ENCODE measurements at places on chromosomes 1 and 21.

- DNase-seq: no peak
These were observed 17.5 kb downstream of the VASH2 start for GRCh38 chr1:212967801-212968200.

- no peak for DNase-seq
These were observed 41.2 kb downstream of the NME7 start for GRCh38 chr1:169326261-169326955.

GRCh38 chr1:63593886-63594605, 835 bp downstream of the PGM1 start:
- peak; percentile 11 for DNase-seq

- no peak for DNase-seq
These were observed 5.6 kb downstream of the SETDB1 start for GRCh38 chr1:150931773-150932172.

GRCh38 chr1:201371276-201371675, 6.2 kb downstream of the TNNT2 start:
- no peak for DNase-seq

GRCh38 chr1:233326319-233326718, 1.2 kb upstream of the MAP3K21 start:
- DNase-seq: no peak

DNA sequence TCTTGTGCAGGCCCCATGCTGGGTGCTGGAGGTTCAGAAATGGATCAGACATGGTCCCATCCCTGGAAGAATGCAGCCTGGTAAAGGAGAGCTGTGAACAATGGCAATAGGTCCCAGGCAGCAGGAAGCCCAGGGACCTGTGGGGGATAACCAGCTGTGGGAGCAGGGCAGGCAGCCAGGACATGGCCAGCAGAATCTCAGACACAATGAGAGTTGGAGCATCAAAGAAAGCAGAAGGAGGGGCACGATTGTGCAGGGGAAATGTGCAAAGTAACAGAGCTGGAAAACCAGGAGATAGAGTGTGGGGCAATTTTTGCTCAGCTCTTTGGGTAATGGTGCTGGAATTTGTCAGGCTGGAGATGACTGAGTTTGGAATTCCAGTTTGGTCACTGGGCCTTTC, 44.3 kb downstream of the C8B start:
- DNase-seq: no peak

GRCh38 chr1:66510407-66510806, 23.5 kb upstream of the SGIP1 start:
- DNase-seq: no peak

All from GM18507 (cell line).